ENCODE measurements at places on chromosomes 1 and 21.

- no peak for DNase-seq
Observed at GRCh38 chr1:204477036-204477740, 17.4 kb downstream of the PIK3C2B start.

- no peak for DNase-seq
Observed at GRCh38 chr21:21666689-21667088, 668.5 kb downstream of the NCAM2 start.

- DNase-seq = no peak
Observed at GRCh38 chr1:93625582-93626327, 55.9 kb downstream of the BCAR3 start.

GRCh38 chr1:32398401-32398800 lies 4.2 kb upstream of the BSDC1 start:
- DNase-seq = no peak

DNA sequence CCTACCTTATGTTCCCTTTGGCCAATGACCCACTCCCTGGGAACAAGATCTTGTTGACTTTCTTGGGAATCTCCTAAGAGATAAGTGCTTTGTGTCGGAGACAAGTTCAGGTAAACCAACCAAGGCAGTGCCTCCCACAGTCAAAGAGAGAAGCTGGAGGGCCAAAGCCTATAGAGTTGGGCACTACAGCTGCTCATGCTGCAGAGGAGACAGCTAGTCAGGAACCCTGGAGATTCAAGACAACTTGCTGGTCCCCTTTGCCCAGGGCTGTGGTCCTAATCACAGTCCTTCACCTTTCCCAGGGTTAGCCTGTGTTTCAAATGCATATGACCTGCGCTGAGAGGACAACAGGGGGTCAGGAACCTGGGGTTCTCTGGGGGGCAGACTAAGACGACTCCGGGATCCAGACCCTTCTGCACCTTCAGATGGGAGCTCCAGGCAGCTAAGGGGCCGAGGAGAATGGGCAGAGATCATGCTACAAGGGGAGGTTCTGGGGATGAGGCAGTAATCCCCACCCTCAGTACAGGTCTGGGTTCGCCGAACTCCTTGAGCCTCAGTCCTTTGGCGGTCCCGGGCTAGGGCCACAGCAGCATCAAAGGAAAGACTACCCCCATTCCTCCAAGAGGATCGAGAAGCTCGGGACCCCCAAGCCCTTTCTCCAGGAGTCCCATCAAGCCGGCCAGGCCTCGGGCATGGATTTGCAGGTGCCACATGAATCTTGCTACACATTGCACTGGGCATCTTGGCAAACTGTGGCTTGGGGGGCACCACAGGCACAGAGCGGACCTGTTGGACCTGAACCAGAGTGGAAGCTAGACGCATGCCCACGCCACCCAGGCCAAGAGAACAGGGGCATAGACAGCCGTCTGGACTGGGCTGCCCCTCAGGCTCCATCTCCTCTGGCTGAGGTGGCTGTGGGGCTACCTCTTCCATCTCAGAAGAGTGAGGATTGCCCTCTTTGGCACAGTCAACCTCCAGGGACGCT lies 2.0 kb upstream of the USF1 start:
- no peak for DNase-seq

DNA sequence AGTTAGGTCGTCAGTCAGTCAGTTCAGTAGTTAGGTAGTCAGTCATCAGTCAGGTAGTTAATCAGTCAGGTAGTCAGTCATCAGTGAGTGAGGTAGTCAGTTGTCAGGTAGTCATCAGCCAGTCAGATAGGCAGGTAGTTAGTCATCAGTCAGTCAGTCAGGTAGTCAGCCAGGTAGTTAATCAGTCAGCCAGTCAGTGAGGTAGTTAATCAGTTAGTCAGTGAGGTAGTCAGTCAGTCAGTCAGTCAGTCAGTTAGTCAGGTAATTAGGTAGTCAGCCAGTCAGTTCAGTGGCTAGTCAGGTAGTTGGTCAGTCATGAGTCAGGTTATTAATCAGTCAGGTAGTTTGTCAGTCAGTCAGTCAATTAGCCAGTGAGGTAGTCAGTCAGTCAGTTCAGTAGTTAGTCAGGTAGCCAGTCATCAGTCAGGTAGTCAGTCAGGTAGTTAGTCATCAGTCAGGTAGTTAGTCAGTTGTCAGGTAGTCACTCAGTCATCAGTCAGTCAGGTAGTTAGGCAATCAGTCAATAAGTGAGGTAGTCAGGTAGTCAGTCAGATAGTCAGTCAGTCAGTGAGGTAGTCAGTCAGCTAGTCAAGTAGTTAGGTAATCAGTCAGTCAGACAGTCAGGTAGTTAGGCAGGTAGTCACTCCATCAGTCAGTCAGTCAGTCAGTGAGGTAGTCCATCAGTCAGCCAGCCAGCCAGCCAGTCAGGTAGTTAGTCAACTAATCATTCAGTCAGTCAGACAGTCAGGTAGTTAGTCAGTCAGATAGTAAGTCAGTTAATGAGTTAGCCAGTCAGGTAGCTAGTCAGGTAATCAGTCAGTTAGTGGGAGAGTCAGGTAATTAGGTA lies 16.2 kb downstream of the KRTAP10-1 start:
- no peak for DNase-seq

All from activated CD4-positive, CD25-positive, alpha-beta regulatory T cell (primary cell).